ENCODE measurements at places on chromosomes 4 and X. TPM values are rescaled to one million over a fixed set of nuclear protein-coding genes. Genes with fewer than 3 reads are reported as not detected.

GRCh38 chr4:169031392-169031791 lies 21.3 kb upstream of the CBR4 start:
- no peak for DNase-seq
- no peak overlapping the region for H3K27ac ChIP-seq
- H3K4me3 ChIP-seq = no peak overlapping the region
- no peaks in the 10 kb centered on the region for H3K36me3 ChIP-seq
- no peaks in the 10 kb centered on the region for H3K27me3 ChIP-seq
- H3K4me1 ChIP-seq = no peaks in the 10 kb centered on the region

DNA sequence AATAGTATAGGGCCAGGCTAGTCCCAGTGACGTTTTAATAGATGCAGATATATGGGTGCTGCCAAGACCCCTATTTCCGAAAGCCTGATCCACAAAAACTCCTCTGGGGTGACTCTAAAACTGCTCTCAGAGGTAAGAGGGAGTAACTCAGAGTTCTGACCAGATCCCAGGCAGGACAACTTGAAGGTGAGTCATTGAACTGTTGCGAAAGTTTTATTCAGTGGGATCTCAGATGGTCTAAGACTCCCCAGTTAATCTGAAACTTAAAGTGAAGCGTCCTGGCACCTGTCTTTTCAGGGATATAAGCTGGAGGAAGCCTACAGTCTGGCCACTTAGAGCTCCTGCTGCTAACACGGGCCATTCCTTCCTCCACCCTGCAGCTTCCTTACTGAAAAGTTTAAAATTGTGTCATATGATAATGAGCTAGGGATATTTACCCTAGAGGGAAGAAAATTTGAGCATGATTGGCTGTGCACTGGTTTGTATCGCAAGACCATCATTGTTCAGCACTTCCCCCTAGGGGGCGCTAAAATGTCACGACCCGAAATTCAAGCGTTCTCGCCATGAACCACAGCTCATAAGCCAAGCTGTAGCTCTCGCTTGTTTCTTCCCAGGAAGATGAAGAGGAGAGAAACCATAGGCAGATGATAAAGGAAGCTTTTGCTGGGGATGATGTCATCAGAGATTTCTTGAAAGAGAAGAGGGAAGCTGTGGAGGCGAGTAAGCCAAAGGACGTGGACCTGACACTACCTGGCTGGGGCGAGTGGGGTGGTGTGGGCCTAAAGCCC lies 19.5 kb downstream of the UTP14A start:
- H3K27me3 ChIP-seq = no peaks in the 10 kb centered on the region
- DNase-seq = peak; percentile 25
- H3K36me3 ChIP-seq = no peaks in the 10 kb centered on the region
- no peaks in the 10 kb centered on the region for H3K4me1 ChIP-seq
- H3K4me3 ChIP-seq = no peak overlapping the region
- H3K27ac ChIP-seq = no peak overlapping the region

Gene PLXNB3
- 0.10 TPM for total RNA-seq

GRCh38 chr4:87235020-87235671 lies 14.7 kb upstream of the KLHL8 start:
- H3K27me3 ChIP-seq = no peaks in the 10 kb centered on the region
- no peak overlapping the region for H3K27ac ChIP-seq
- peak overlapping the region; percentile 55 for H3K4me3 ChIP-seq
- no peaks in the 10 kb centered on the region for H3K4me1 ChIP-seq

GRCh38 chr4:140930557-140930956 lies 174.4 kb upstream of the TBC1D9 start:
- H3K4me3 ChIP-seq = no peak overlapping the region
- H3K36me3 ChIP-seq = no peaks in the 10 kb centered on the region
- H3K27ac ChIP-seq = no peak overlapping the region
- no peaks in the 10 kb centered on the region for H3K27me3 ChIP-seq
- peaks cover 18% of the 10 kb centered on the region for H3K4me1 ChIP-seq
- DNase-seq = no peak

- DNase-seq = no peak
- H3K36me3 ChIP-seq = no peaks in the 10 kb centered on the region
- no peaks in the 10 kb centered on the region for H3K27me3 ChIP-seq
- no peak overlapping the region for H3K27ac ChIP-seq
- H3K4me1 ChIP-seq = no peaks in the 10 kb centered on the region
- no peak overlapping the region for H3K4me3 ChIP-seq
These were observed 156.4 kb upstream of the GATB start for GRCh38 chr4:151917145-151917734.

DNA sequence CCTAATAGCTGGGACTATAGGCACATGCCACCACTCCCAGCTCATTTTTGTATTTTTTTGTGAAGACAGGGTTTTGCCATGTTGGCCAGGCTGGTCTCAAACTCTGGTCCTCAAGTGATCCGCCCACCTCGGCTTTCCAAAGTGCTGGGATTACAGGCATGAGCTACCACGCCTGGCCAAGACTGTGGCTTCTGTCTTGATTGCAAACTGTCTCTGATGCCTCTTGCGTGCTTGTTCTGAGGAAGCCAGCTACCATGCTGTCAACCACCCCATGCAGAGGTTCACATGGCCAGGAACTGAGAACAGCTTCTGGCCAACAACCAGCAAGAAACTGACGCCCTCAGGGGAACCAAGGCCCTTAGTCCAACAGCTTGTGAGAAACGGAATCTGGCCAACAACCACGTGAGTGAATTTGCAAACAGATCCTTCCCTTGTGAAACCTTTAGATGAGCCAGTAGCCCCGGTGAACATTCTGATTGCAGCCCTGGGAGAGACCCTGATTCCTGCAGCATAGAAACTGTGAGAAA lies 71.2 kb downstream of the SUPT20HL2 start:
- peak overlapping the region; percentile 66 for H3K27ac ChIP-seq
- H3K4me1 ChIP-seq = no peaks in the 10 kb centered on the region
- H3K36me3 ChIP-seq = no peaks in the 10 kb centered on the region
- peak; percentile 61 for DNase-seq
- no peak overlapping the region for H3K4me3 ChIP-seq

DNA sequence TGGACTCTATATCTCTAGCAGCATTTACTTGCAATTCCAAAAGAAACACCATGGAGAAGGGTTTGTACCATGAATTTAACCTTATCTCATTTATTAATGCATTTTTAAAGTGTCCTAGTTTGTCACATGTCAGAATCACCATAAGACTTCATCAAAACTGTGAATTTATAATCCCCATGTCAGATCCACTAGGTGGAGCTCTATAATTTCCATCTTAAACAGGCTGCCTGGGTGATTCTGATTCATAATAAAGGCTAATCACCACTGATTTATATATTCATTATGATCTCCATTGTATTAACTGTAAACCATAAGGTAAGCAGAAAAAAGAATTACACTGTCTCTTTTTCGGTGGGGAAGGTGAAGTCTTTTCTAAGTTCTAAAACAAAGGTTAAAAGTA lies 4.0 kb downstream of the TCEAL2 start:
- H3K36me3 ChIP-seq = no peaks in the 10 kb centered on the region
- DNase-seq = no peak
- H3K4me3 ChIP-seq = no peak overlapping the region
- H3K27ac ChIP-seq = no peak overlapping the region
- H3K4me1 ChIP-seq = no peaks in the 10 kb centered on the region

- H3K27ac ChIP-seq = no peak overlapping the region
- no peak for DNase-seq
- no peaks in the 10 kb centered on the region for H3K27me3 ChIP-seq
- H3K36me3 ChIP-seq = no peaks in the 10 kb centered on the region
- H3K4me3 ChIP-seq = no peak overlapping the region
These were observed 113.6 kb downstream of the GLUD2 start for GRCh38 chrX:121160987-121161386.

DNA sequence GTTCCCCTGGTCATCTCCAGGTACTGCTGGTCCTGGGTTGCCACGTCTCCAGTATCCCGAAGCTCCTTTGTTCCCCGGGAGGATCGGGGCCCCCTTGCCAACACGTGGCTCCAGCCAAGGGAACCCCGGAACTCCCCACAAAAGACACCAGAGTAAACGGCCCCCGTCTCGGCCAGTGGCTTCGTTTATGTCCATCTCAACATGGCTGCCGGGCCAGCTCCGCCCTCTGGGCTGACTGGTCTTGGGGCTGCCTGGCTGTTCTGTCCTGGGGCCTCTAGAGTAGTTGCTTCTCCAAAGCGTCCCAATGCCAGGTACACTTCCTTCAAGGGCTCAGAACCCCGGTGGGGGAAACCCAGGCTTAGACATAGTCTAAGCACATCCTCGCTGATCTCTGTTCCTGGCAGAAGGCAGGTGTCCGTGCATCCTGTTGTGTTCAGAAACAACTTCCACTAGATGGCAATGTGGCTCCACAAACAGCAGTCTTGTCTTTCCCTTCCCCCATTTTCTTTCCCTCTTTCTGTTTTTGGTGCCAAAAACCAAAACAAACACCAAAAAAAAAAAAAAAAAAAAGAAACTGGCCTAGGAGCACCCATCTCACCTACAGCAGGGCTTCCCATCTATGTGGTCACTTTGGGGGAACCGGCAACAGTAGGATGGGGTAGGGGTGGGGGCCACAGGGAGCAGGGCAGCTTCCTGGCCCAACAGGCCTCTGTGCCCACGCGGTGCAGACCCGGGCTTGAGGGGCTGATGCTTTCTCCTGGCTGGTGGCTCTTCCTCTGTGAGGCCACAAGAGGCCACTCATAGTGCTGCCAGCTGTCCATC lies 35.3 kb downstream of the NBDY start:
- peak overlapping the region; percentile 49 for H3K4me3 ChIP-seq
- no peaks in the 10 kb centered on the region for H3K27me3 ChIP-seq
- peaks cover 18% of the 10 kb centered on the region for H3K4me1 ChIP-seq
- no peaks in the 10 kb centered on the region for H3K36me3 ChIP-seq
- H3K27ac ChIP-seq = peak overlapping the region; percentile 91

- H3K36me3 ChIP-seq = no peaks in the 10 kb centered on the region
- no peaks in the 10 kb centered on the region for H3K4me1 ChIP-seq
- H3K27me3 ChIP-seq = no peaks in the 10 kb centered on the region
These were observed 95.5 kb upstream of the KCTD8 start for GRCh38 chr4:44544158-44544557.
